ENCODE measurements at places on chromosomes 16 and 17. TPM values are rescaled to one million over a fixed set of nuclear protein-coding genes. Genes with fewer than 3 reads are reported as not detected.

Gene RAB37
- 3.0 TPM for total RNA-seq

DNA sequence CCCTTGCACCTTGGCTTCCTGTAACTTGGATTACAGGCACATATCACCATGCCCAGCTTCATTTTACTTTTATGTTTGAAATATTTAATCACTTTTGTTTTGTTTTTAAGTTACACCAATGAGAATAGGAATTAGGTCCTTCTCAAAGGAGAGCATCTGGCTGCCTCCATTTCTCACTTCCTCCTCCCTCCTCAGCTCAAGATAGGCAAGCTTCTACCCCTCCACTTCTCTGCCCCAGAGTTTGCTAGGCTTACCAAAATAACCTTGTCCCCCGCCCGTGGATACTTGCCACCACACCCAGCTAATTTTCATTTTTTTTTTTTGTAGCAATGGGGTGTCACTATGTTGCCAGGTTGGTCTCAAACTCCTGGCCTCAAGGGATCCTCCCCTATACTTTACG, 17.9 kb downstream of the GABARAPL2 start:
- no peak for DNase-seq
- H3K36me3 ChIP-seq: no peaks in the 10 kb centered on the region
- H3K4me3 ChIP-seq: no peak overlapping the region
- no peaks in the 10 kb centered on the region for H3K27me3 ChIP-seq
- no peaks in the 10 kb centered on the region for H3K4me1 ChIP-seq

GRCh38 chr17:38358586-38359513, 7.2 kb downstream of the SOCS7 start:
- peaks cover 30% of the 10 kb centered on the region for H3K4me1 ChIP-seq
- H3K36me3 ChIP-seq: no peaks in the 10 kb centered on the region
- no peak overlapping the region for H3K4me3 ChIP-seq
- no peak for DNase-seq

GRCh38 chr16:28905800-28906372, 19.2 kb downstream of the RABEP2 start:
- H3K36me3 ChIP-seq: peaks cover 1% of the 10 kb centered on the region
- no peaks in the 10 kb centered on the region for H3K27me3 ChIP-seq
- H3K4me3 ChIP-seq: no peak overlapping the region
- no peak for DNase-seq

GRCh38 chr17:41539071-41539492, 11.0 kb upstream of the KRT19 start:
- no peak overlapping the region for H3K4me3 ChIP-seq
- H3K27me3 ChIP-seq: no peaks in the 10 kb centered on the region
- no peak for DNase-seq
- no peaks in the 10 kb centered on the region for H3K36me3 ChIP-seq
- peaks cover 3% of the 10 kb centered on the region for H3K4me1 ChIP-seq
- no peak overlapping the region for H3K27ac ChIP-seq

GRCh38 chr17:4836221-4836620, 3.1 kb downstream of the MINK1 start:
- H3K4me1 ChIP-seq: peaks cover 3% of the 10 kb centered on the region
- H3K36me3 ChIP-seq: no peaks in the 10 kb centered on the region
- no peak overlapping the region for H3K4me3 ChIP-seq
- H3K27me3 ChIP-seq: no peaks in the 10 kb centered on the region

DNA sequence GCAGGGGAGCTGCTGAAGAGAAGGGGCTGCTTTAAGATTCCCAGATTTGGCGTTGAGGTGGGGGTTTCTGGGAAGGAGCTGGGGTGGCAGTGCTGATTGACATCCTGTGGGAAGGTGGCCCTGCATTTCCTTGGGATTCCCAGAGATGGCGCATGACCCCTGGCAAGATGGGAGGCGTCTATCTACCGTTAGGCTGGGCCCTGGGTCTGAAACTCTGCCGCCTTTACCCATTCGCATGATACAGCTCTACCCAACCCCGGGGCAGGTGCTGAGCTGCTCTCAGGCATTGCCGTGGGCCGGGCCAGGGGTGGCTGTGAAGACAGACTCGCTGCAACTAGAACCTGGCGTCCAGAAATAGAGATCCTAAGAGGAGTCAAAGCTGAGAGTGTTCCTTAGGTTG, 9.9 kb upstream of the MVD start:
- no peaks in the 10 kb centered on the region for H3K27me3 ChIP-seq
- DNase-seq: no peak
- H3K27ac ChIP-seq: no peak overlapping the region
- H3K4me1 ChIP-seq: no peaks in the 10 kb centered on the region

Gene KRTAP17-1
- not detected for total RNA-seq

- no peak overlapping the region for H3K27ac ChIP-seq
- peaks cover 53% of the 10 kb centered on the region for H3K36me3 ChIP-seq
- DNase-seq: no peak
- H3K27me3 ChIP-seq: no peaks in the 10 kb centered on the region
- no peaks in the 10 kb centered on the region for H3K4me1 ChIP-seq
These were observed 25.2 kb downstream of the KANSL1 start for GRCh38 chr17:46167826-46168569.

DNA sequence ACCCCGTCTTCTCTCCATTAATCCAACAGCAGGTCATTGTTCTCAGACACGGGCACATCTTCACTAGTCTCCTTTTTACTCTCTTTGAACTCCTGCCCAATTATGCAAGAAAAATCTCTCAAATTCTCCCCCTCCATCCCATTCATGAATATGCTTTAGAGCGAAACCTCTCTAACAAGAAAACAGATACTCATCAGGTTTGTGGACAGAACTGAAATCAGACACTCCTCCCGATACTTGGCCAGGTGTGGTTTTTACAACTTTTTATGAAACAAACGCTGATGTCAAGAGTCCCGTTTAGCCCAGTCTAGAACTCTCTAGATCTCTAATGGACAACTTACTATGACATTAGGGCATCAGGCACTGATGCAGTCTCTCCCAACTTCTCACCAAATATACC, 40.9 kb downstream of the PIK3R5 start:
- H3K27ac ChIP-seq: no peak overlapping the region
- no peaks in the 10 kb centered on the region for H3K27me3 ChIP-seq
- H3K4me1 ChIP-seq: no peaks in the 10 kb centered on the region
- H3K4me3 ChIP-seq: no peak overlapping the region
